ENCODE measurements at places on chromosomes 5 and 9.

- DNase-seq, result no peak
Measured at GRCh38 chr9:98862936-98863335, 55.5 kb downstream of the GALNT12 start.

- no peak for DNase-seq
Measured at GRCh38 chr5:168899673-168900072, 320.5 kb upstream of the PANK3 start.

DNA sequence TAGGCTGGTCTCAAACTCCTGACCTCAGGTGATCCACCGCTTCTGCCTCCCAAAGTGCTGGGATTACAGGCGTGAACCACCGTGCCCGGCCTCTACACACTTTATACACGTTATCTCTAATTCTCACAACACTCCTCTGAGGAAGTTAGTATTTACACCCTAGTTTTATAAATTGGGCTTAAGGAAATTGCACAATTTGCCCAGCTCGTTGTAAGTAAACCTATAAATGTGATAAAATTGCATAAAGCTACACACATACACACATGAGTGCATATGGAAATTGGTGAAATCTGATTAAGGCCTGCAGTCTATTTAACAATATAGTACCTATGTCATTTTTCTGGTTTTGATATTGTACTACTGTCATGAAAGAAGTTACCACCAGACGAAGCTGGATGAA lies 4.4 kb upstream of the SLC4A9 start:
- no peak for DNase-seq

DNA sequence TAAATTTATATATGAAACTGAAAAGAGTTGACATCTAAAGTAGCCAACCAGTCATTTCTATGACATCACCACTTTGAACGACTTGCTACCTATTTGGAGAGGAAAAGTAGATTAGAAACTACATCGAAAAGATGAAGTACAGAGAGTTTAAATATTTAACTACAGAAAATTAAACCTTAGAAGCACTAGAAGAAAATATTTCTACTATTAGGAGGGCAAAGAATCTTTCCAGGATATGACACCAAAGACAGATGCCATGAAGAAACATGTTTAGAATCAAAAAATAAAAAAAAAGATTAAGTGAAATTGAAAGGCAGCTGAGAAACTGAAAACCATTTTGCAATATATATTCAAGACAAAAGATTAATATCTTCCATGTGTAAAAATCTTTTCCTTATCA lies 144.7 kb downstream of the COL23A1 start:
- no peak for DNase-seq

GRCh38 chr5:109155625-109156024 lies 254.1 kb downstream of the PJA2 start:
- no peak for DNase-seq

- no peak for DNase-seq
Measured at GRCh38 chr5:137666461-137666850, 69.4 kb downstream of the KLHL3 start.

- DNase-seq, result peak; percentile 64
Measured at GRCh38 chr9:13278368-13279246, 885 bp downstream of the MPDZ start.

GRCh38 chr5:155595791-155596190 lies 582.2 kb downstream of the KIF4B start:
- DNase-seq, result no peak

DNA sequence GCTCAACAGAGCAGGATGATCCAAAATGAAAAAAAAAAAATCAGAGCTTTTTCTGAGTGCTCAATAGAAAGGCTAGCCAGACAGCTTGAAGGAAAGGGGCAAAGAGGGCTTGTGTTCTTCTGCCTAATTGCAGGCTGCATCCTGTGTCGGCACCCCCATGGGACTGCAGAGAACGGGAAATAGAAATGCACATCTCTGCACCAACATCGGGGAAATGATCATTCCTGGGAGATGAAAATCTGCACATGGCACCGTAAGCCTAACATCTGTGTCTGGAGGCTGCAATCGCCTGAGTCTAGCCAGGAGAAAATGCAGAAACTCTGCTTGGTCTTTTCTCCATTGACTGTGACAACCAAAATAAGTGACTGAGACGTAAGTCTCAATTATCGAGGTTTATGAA lies 243.9 kb downstream of the ICE1 start:
- DNase-seq, result peak; percentile 21

GRCh38 chr5:368183-369084 lies 46.9 kb downstream of the AHRR start:
- no peak for DNase-seq

GRCh38 chr5:68962757-68963484 lies 130.9 kb upstream of the SLC30A5 start:
- DNase-seq, result peak; percentile 73

DNA sequence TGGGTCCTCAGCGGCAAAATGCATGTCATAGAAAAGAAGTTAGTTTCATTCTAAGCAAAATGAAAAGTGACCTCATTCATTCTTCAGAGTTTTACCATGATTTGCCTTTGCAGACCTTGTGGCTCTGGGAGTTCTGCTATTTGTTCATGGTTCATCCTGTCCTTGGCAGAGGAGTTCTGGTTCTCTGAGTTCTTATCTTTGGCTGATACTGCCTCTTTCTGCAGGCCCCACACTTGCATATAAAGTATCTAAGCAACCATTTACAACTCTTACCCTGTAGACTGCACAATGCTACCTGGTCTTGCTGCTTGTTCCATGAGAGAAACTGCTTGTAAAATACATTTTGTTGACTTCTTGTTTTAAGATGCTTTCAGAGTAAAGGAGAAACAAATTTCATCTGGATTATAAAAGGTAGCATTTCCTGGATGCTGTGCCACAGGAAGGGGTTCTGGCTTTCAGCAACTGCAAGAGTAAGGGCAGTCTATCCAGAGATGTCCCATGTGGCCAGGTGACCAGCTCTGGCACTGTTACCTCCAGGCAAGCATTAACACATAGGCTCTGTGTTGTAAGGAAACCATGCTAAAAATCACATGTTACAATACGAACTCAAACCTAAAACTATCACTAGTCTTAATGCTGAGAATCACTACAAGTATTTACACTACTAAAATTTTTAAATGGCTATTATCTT lies 513.2 kb downstream of the SPOCK1 start:
- DNase-seq, result no peak

GRCh38 chr9:8727191-8727590 lies 927.6 kb upstream of the DMAC1 start:
- DNase-seq, result no peak

GRCh38 chr5:106418196-106418595 lies 1252.5 kb downstream of the EFNA5 start:
- DNase-seq, result no peak

- peak; percentile 23 for DNase-seq
Measured at GRCh38 chr5:178324481-178325310, 92.1 kb upstream of the PHYKPL start.

DNA sequence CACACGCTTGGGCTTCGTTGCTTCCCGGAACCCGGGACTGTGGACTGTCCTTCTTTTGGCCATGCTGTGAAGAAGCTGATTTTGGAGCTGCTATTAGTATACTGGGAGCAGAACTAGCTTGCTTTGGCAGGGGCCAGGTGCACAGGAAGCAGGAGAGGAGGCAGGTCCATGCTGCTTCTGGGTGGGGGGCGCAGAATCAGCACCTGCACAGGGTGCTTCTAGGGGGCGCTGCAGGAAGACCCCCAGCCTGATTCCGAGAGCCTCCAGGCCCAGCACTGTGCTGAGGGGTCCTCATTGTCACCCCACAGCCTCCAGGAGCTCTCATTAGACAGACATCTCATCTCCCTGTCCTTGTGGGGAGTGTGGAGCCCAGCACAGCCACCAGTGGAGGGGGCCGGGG lies 252.6 kb upstream of the IRX4 start:
- DNase-seq, result no peak

Measured in HAP-1 (cell line).